ENCODE measurements at places on chromosomes 2 and 18. TPM values are rescaled to one million over a fixed set of nuclear protein-coding genes. Genes with fewer than 3 reads are reported as not detected.

- no peak for DNase-seq
- no peak overlapping the region for H3K4me3 ChIP-seq
- peaks cover 4% of the 10 kb centered on the region for H3K36me3 ChIP-seq
- peak overlapping the region; percentile 26 for H3K27ac ChIP-seq
- H3K4me1 ChIP-seq, result no peaks in the 10 kb centered on the region
These were observed 82.0 kb downstream of the NRP2 start for GRCh38 chr2:205764270-205764746.

DNA sequence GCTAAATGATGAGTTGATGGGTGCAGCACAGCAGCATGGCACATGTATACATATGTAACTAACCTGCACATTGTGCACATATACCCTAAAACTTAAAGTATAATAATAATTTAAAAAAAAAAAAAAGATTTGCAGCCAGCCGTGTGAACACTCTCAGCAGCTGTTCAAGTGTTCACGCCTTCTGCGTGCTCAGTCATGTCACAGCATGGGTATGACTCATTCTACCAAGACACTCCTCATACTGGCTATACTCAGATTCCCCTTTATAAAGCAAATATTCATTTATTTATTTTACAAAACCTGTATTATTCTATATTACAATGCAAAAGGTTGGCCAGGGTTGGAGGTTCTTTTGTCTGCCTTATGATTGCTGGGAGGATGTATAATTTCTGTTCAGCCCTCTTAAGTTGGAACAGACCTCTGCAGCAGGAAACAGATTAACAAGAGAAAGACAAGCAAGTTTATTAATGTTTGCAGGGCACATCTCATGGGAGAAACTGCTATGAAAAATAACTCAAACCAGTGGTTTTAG is 1230.6 kb upstream of the CHAC2 start:
- no peaks in the 10 kb centered on the region for H3K4me1 ChIP-seq
- DNase-seq, result no peak
- no peak overlapping the region for H3K27ac ChIP-seq
- H3K27me3 ChIP-seq, result peaks cover 1% of the 10 kb centered on the region
- H3K36me3 ChIP-seq, result no peaks in the 10 kb centered on the region

DNA sequence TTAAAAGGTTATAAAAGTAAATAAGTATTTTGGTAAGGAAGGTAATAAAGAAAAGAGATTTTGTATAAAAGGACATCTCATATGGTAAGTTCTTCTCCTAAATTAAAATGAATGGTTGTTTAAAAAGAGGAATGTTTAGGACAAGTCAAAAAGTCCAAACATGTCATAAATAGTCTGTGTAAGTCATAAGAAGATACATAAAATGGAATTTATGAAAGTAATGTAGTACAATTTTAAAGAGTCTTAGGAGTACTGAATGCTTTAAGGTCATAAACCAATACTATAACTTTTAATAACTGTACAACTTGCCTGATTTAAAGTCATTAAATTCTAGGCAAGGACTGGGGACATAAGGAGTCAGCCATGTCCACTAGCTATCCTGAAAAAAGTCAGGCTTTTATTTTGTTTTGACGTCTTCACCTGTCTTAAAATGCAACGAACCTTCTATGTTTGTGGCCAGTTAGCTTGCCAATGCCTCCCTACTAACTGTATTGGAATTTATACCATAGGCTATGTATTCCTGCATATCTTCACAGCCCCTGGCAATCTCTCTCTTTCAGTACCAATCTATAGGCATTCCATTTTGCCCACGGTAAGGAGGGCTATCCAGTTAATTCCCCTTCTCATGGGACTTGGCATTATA is 312.3 kb upstream of the LRRTM4 start:
- no peaks in the 10 kb centered on the region for H3K4me1 ChIP-seq
- no peak overlapping the region for H3K4me3 ChIP-seq
- H3K27me3 ChIP-seq, result no peaks in the 10 kb centered on the region

DNA sequence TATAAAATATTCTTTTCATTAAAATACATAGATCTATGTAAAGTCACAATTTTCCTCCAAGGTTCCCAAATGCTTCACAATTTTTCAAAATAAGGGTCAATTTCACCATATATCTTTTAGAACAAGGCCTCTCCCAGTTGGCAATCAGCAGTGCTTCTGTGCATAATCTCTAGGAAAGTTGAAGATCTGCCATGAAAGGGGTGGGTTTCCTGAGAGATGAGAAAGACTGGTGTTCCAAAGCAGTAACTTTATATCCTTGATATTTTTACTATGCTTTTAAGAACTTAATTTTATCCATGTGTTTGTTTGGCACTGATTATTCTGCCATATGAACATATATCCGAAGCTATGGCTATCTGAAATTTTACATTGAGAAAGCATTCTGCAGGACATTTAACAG is 199.4 kb upstream of the CYP26B1 start:
- H3K27me3 ChIP-seq, result peaks cover 1% of the 10 kb centered on the region
- H3K4me3 ChIP-seq, result no peak overlapping the region
- H3K4me1 ChIP-seq, result no peaks in the 10 kb centered on the region
- no peak overlapping the region for H3K27ac ChIP-seq

- no peak for DNase-seq
- no peak overlapping the region for H3K27ac ChIP-seq
- no peak overlapping the region for H3K4me3 ChIP-seq
- H3K4me1 ChIP-seq, result no peaks in the 10 kb centered on the region
- H3K36me3 ChIP-seq, result no peaks in the 10 kb centered on the region
- H3K27me3 ChIP-seq, result peaks cover 5% of the 10 kb centered on the region
These were observed 213.7 kb downstream of the SEPTIN10 start for GRCh38 chr2:109400102-109400501.

DNA sequence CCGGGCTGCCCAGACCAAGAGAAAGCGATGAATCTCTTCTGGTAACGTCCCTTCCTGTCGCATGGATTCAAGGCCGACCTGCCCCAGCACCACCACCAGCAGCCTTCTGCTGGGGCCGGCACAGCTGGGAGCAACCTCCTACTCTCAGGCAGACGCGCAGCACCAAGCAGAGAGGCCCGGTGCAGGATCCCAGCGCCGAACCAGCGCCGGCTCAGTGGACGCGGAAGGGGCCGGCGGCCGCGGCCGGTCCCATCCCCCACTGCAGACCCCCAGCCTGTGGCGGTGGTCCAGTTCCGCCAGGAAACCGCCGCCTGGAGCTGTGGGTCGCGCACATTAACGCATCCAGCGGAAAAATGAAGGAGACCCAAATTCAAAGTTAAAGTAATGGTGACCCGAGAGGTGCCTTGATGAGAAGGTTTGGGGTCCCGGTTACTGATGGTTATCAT is 525 bp upstream of the MAL start:
- peak overlapping the region; percentile 74 for H3K27ac ChIP-seq
- peak overlapping the region; percentile 84 for H3K4me3 ChIP-seq
- H3K36me3 ChIP-seq, result peaks cover 32% of the 10 kb centered on the region
- H3K27me3 ChIP-seq, result no peaks in the 10 kb centered on the region

DNA sequence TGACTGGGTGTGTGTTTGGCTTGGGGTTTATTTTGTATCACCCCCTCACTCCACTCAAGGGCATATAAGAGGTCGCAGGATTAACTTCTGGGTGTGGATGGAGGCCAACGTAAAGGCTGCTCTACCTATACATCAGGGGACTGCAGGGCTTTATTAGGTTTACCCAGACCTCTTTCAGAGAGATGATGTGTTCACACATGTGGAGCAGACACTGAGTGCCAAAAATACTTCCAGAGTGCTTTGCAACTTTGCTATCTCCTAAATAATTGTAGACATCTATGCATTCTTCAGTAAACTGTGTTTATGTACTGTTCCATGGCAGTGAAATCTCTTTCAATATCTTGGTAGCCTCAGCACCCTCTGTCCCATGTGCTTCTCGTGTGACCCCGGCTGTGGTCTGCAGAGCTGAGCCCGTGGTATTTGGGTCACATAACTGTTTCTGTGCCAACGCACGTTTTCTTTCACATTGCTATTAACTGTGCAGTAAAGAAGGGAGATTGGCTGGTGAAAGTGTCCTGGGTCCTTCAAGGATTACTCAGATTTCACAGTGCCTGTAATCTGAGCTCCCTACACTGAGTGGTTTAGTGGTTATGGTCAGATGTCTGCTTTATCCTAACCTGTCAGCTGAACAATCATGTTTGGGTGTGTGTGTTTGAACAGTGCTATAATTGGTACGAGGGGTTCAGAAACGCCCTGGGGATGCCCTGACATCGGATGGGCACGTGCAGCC is 208.1 kb downstream of the VAPA start:
- no peak for DNase-seq
- H3K4me3 ChIP-seq, result no peak overlapping the region
- no peaks in the 10 kb centered on the region for H3K36me3 ChIP-seq
- H3K4me1 ChIP-seq, result peaks cover 25% of the 10 kb centered on the region

- H3K36me3 ChIP-seq, result no peaks in the 10 kb centered on the region
- no peak overlapping the region for H3K4me3 ChIP-seq
- peaks cover 5% of the 10 kb centered on the region for H3K27me3 ChIP-seq
- DNase-seq, result no peak
- H3K27ac ChIP-seq, result no peak overlapping the region
These were observed 128.5 kb upstream of the RAB12 start for GRCh38 chr18:8480506-8481328.

DNA sequence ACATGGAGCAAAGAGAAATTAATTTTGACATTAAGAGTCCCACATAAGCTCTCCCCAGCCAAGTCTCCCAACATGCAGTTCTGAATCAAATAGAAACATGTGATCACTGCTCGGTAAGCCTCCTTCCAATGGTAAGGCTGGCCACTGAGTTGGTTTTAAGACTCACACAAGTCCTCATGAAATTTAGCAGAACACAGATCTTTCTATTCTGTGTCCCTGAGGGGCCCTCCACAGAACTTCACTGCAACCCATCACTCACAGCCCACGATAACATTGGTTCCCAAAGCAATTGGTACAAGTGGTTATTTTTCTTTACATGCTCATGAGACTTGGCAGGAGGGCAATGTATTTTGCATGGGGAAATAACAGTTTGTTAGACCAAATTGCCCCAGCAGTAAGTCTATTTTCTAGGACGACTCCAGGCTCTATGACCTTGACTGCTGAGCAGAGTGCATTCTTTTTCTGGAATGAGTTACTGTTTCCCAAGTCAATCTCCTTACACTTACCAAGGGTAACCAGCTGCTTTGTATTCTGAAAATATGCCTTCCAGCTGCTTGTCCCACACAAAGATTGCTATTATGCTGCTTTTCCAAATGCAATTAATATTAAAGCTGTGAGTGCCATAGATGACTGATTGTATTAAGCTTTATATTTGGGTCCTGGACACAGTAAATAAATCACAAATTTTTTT is 142.3 kb upstream of the TANK start:
- peaks cover 4% of the 10 kb centered on the region for H3K36me3 ChIP-seq
- peaks cover 4% of the 10 kb centered on the region for H3K27me3 ChIP-seq
- no peak for DNase-seq
- H3K4me1 ChIP-seq, result no peaks in the 10 kb centered on the region
- no peak overlapping the region for H3K27ac ChIP-seq
- no peak overlapping the region for H3K4me3 ChIP-seq

- peaks cover 5% of the 10 kb centered on the region for H3K27me3 ChIP-seq
- H3K4me3 ChIP-seq, result no peak overlapping the region
- H3K27ac ChIP-seq, result no peak overlapping the region
- DNase-seq, result no peak
- H3K4me1 ChIP-seq, result no peaks in the 10 kb centered on the region
These were observed 26.0 kb downstream of the MARCO start for GRCh38 chr2:118968042-118968441.

DNA sequence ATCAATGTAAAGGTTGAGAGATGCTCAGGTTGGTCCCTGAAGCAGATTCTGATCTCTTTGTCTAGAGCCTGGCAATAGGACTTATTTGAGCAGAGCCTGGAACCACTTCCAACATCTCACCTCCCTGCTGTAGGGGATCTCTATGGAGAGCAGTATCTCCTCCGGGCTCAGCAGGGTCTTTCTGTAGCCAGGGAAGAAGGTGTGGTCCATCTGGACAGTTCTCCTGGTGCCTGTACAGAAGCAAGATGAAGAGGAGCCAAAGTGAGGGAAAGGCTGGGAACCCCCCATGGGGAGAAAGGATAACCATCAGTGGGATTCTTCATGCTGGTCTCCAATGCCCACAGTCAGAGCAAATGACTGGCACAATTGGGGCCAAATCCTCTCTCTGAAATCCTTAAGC is 34.8 kb downstream of the XDH start:
- H3K27ac ChIP-seq, result no peak overlapping the region
- no peak overlapping the region for H3K4me3 ChIP-seq
- H3K36me3 ChIP-seq, result no peaks in the 10 kb centered on the region
- H3K27me3 ChIP-seq, result no peaks in the 10 kb centered on the region
- DNase-seq, result no peak
- H3K4me1 ChIP-seq, result peaks cover 33% of the 10 kb centered on the region

DNA sequence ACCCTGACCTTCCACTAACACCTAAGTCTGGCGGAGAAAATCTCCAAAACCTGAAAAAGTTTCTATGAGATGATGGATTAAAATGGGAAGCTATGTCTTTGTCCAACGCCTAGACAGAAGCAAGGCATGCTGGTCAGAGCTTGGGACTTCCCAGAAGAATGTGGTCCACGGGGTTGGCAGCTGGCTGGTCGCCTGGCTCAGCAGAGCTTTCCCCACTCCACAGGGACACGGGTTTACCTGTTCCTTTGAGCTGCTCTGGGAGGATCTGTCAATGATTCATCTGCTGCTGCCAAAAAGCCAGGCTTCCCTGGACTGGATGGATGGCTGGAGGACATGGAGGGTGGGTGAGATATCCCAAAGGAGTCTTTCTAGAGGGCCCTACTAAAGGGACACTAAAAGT is 10.8 kb downstream of the MBOAT2 start:
- no peaks in the 10 kb centered on the region for H3K36me3 ChIP-seq
- no peak overlapping the region for H3K27ac ChIP-seq
- H3K4me1 ChIP-seq, result no peaks in the 10 kb centered on the region
- H3K27me3 ChIP-seq, result peaks cover 16% of the 10 kb centered on the region
- H3K4me3 ChIP-seq, result no peak overlapping the region

GRCh38 chr2:39432701-39433100 is 4.4 kb downstream of the MAP4K3 start:
- no peak for DNase-seq
- no peaks in the 10 kb centered on the region for H3K27me3 ChIP-seq
- H3K4me3 ChIP-seq, result no peak overlapping the region
- no peak overlapping the region for H3K27ac ChIP-seq
- H3K36me3 ChIP-seq, result peaks cover 10% of the 10 kb centered on the region

DNA sequence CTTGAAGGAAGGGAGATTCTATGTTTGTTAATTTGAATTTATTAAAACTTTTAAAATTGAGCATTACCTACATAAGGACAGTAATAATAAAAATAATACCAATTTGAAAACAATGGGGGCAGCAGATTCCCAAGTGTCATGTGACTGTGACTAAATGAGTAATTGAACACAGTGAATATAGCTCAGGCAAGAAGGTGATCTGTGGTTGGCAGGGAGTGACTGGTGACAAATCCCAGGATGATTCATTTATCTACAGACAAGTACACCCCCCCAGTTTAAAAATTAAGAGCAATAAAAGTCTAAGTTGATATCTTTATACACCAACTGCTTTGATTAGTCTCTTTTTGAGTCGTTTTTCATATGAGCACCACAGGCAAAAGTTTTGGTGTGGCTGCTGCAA is 299.5 kb downstream of the ARHGAP15 start:
- H3K27ac ChIP-seq, result no peak overlapping the region
- peaks cover 2% of the 10 kb centered on the region for H3K36me3 ChIP-seq
- peaks cover under 1% of the 10 kb centered on the region for H3K4me1 ChIP-seq
- H3K4me3 ChIP-seq, result no peak overlapping the region
- no peak for DNase-seq

Gene NETO1
- total RNA-seq, result not detected

Gene SLC11A1
- 0.05 TPM for total RNA-seq

Gene ZNG1B
- total RNA-seq, result 36.4 TPM

Gene TPGS2
- total RNA-seq, result 68.5 TPM
